ENCODE measurements at places on chromosomes 2 and 18. TPM values are rescaled to one million over a fixed set of nuclear protein-coding genes. Genes with fewer than 3 reads are reported as not detected.

The TRIM43 gene
- polyA plus RNA-seq: not detected

The C2orf72 gene
- polyA plus RNA-seq: not detected

The MAP3K19 gene
- not detected for polyA plus RNA-seq

The ALK gene
- polyA plus RNA-seq: not detected

The RAMP1 gene
- 0.32 TPM for polyA plus RNA-seq
